ENCODE measurements at places on chromosomes 11 and 22.

GRCh38 chr11:12800032-12800671 lies 125.9 kb downstream of the TEAD1 start:
- no peak for DNase-seq

DNA sequence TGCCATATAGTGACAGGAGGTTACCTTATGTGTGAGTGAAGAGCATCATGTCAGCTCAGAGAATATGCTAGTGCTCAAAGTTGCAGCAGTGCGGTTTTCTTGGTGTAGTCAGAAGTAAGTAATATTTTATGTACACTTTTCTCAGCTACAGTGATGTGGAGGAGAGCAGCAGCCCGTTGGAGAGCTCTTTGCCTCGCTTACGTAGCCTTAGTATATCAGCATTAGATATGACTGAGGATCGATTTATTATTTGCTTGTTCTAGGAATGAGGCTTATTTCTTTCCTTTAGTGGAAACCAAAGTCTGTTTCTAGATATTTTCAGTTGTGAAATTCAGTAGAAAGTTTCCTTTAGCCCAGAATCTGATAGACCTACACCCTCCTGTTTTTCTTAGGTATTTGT lies 63.6 kb downstream of the PPP2R1B start:
- DNase-seq, result no peak

DNA sequence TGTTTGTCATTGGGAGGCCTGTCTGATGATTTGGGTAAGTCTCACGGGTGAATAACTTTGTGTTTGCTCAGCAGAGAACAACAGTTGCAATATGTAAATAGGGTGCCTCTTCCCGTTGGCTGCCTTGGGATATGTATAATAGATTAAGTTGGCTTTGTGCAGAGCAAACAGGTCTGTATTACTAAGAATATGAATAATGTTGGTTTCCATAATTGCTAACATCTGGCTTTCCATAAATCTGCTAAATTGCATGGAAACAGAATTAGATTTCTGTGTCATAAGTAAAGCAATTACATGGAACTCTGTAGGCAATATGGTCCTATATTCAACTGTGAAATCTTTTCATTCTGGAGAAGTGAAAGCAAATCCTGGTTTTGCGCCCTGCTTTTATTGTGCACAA lies 636.0 kb upstream of the ANO5 start:
- no peak for DNase-seq

DNA sequence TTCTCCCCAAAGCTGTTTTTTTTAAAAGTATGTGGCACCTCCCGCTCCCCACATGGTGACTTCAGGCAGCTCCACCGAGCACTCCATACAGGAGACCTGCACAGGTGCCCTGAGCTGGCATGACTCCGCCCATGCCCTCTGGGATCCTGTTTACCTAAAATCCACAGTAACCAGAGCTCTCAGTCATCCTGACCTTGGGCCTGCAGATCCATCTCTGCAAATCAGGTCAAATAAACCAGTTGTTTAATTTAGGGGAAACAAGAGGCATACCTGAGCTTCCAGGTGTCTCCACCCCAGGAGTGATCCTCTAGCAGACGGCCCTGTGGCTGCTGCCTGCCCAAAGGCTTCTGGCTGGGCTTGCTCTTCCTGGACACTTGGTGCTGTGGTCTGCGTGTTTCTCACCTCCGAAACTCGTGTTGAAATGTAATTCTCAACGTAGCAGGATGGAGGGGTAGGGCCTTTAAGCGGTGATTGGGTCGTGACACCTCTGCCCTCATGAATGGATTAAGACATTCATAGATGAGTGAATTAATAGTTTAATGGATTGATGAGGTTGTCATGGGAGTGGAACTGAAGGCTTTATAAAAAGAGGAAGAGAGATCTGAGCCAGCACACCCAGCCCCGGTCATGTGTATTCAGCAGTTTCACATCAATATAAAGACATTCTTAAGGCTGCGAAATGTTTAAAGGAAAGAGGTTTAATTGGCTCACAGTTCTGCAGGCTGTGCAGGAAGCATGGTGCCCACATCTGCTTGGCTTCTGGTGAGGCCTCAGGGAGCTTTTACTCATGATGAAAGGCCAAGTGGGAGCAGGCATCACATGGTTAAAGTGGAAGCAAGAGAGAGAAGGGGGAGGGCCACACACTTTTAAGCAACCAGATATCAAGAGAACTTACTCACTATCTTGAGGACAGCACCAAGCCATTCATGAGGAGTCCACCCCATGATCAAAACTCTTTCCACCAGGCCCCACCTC lies 34.1 kb downstream of the LINC01488 start:
- no peak for DNase-seq
